Left lung (tissue), 14 donors: ENCODE measurements at places on chromosomes 4 and X. TPM values are rescaled to one million over a fixed set of nuclear protein-coding genes. Genes with fewer than 3 reads are reported as not detected.

- no peaks in the 10 kb centered on the region for H3K36me3 ChIP-seq
- H3K4me3 ChIP-seq = no peak overlapping the region
- no peak for DNase-seq
Observed at GRCh38 chr4:138894709-138895108, 120.9 kb upstream of the NOCT start.

GRCh38 chr4:108335081-108335480, 166.3 kb upstream of the LEF1 start:
- H3K27ac ChIP-seq = no peak overlapping the region
- H3K4me3 ChIP-seq = no peak overlapping the region
- H3K4me1 ChIP-seq = no peaks in the 10 kb centered on the region
- no peaks in the 10 kb centered on the region for H3K27me3 ChIP-seq
- no peak for DNase-seq

GRCh38 chrX:91435395-91435794, 756 bp downstream of the PABPC5 start:
- H3K4me3 ChIP-seq = peak overlapping the region; percentile 28
- H3K27ac ChIP-seq = peak overlapping the region; percentile 69
- no peak for DNase-seq
- H3K4me1 ChIP-seq = no peaks in the 10 kb centered on the region
- no peaks in the 10 kb centered on the region for H3K27me3 ChIP-seq

- H3K27me3 ChIP-seq = no peaks in the 10 kb centered on the region
- no peaks in the 10 kb centered on the region for H3K36me3 ChIP-seq
- H3K4me3 ChIP-seq = no peak overlapping the region
- no peak for DNase-seq
- no peaks in the 10 kb centered on the region for H3K4me1 ChIP-seq
- H3K27ac ChIP-seq = no peak overlapping the region
Observed at GRCh38 chr4:129218897-129219296, 122.9 kb downstream of the C4orf33 start.

The HEPH gene
- 34.6 TPM for total RNA-seq
